ENCODE measurements at places on chromosomes 4 and X.

GRCh38 chrX:38804682-38805431 is 3.6 kb downstream of the MID1IP1 start:
- no peak for DNase-seq

DNA sequence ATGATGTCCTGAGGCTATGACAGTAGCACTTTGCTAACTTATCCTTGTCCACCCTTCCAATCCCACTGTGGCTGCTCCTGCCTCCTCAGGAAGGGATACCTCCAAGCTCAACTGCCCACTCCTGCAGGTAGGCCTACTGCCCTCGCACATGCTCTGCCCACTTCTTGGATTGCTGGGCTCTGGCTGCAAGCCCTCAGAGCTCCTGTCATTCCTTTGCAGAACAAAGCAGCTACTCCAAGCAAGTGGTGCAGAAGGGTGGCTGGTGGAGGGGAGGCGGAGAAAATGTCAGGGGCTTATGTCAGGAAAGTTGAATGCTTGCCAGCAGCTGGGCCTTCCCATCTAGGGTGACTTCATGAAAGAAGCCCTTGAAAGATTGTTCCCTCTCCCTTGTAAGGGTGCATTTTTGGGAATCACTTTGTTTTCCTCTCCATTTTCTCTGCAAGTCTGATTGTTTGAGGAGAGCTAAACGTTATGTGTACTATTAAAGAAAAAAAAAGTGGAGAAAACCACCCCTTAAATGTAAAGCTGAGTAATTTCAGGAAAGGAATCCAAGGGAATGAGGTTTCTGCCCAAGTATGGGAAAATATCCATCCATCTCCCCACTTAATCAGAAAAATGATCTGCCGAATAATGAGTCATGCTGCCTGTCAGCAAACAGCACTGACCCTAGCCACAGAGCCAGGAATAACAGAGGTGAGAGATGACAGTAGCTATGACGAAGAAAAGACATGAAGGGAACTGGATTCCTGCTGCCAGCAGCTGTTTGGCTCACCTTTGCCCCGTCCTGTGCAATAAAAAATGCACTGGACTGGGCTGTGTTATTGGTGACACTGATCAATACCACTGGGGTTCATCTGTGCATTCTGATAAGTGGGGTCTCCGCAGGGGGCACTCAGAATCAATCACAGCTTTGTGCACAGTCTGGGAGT is 102.0 kb downstream of the RTL5 start:
- no peak for DNase-seq

- no peak for DNase-seq
Observed at GRCh38 chrX:27675493-27675892, 85.3 kb downstream of the DCAF8L2 start.

DNA sequence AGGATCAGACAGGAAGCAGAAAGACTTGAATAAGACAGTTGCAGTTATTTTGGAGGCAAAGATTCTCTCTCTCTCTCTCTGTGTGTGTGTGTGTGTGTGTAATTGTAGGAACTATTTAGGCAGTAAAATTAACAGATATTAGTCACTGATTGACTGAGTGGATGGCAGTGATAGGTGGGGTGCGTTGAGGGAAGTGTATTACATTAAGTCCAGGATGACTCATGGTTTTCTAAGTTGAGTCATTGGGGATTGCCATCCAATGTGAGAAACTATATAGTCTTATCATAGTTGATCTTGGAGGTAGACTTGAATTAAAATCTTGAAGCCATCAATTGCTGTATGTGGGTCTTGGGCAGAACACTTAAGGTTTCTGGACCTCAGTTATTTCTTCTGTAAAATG is 75.4 kb downstream of the AR start:
- no peak for DNase-seq

GRCh38 chr4:128854433-128854832 is 44.9 kb downstream of the JADE1 start:
- no peak for DNase-seq

DNA sequence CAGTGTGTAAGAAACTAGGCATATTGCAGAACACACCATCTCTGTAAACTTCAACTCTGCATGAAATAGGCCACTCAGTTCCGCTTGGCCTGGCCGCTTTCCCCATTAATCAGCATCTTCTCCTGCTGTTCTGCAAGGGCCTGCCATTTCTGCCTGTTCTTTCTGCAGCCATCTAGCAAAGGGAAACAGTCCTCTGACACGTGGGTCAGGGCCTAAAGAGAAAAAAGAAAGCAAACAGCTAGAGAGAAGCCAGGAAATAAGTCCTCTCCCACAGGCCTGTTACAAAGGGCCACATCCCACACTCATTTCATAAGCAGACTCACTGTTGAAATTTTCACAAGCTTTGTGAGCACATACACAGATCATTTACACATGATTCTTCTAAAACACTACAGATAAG is 130.1 kb downstream of the PDE5A start:
- DNase-seq = no peak

- DNase-seq = no peak
Observed at GRCh38 chr4:3766785-3767569, 792 bp downstream of the ADRA2C start.

DNA sequence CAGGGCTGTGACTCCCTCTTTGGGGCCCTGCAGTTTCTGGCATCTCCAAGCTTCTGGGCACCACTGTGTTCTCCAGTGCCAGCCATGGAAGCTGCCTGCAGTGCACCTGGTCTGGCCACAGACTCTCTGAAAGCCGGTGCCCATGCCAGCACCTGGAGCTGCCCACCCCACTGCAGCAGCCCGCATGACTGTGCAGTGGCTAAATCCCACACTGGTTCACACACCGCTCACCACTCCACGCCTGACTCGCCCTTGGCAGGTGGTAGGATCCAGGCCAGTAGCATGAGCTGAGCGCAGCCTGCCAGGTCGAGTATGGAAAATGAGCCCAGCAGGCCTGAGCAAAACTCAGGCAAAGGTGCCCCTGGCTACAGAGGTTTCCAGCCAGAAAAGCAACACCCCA is 72.8 kb upstream of the INTU start:
- no peak for DNase-seq

DNA sequence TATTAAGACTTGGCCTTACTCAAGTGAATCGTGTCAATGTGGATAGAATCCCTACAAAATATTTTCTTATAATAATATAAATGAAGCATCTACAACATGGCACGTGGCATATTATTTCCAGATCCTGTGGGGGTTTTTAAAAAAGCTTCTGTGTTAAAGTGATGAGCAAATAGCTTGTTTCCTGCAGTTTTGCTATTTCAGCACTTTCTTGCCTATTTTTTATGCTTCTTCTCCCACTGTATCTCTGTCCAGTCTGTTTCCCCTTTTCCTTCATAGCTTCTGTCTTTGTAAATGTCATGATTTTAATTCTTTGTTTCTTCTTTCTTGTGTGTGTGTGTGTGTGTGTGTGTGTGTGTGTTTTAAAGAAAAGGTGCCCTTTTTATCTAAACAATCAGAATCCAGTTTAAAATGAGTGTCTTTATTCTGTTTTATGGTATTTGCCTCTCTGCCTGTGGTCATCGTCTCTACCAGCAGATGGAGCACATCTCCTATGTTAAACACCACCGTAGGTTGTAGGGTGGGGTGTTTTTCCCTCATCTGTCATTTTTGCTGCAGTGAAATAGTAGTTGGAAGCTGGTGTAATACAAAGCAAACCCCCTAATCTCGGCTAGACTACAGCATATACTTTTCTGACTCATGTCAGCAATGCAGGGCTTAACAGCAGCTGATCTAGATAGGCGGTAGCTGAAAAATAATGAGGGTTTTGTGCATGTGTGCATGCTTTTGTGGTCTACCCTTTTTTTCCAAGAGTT is 33.1 kb downstream of the FTHL17 start:
- DNase-seq = no peak

- DNase-seq = no peak
Observed at GRCh38 chr4:113645771-113646441, 115.6 kb downstream of the CAMK2D start.

DNA sequence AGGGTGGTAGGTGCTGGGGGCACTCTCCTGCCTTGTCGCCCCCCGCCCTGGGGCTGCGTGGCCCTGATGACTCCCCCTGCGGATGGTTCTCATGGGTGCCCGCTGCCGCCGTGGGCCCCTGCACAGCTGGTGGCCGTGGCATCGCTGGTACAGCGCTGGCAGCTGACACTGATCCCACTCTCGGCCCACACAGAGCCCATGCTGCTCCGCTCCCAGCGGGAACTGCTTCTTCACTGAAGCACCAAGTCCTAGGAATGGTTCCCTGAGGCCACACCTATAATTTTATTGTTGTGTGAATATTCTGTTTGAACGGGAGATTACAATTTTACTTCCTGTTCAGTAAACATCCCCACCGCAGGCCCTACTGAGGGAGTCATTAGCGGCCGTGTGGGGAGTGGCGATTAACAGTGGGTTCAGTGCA is 138.6 kb upstream of the NKX1-1 start:
- DNase-seq = peak; percentile 35

GRCh38 chrX:133654811-133655210 is 239.5 kb upstream of the GPC4 start:
- no peak for DNase-seq

- no peak for DNase-seq
Observed at GRCh38 chr4:186627226-186627865, 72.0 kb upstream of the MTNR1A start.

GRCh38 chr4:22343606-22344005 is 172.3 kb downstream of the ADGRA3 start:
- DNase-seq = no peak

DNA sequence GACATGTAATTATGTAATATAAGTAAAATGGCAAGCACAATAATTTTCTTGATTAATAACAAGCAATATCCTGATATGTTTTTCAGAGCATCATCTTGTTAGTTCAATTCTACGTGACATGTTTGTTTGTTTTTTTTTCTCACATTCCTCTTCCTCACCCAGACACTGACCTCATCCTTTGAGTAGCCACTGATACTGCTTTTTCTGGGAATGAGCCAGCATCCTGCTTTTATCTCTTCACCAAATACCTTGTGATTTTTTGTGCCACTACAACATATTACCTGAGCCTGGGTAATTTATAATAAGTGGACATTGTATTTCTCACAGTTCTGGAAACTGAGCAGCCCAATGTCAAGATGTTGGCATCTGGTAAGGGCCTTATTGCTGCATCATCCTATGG is 484.0 kb downstream of the NAF1 start:
- DNase-seq = no peak

- DNase-seq = no peak
Observed at GRCh38 chr4:137387924-137388323, 144.4 kb downstream of the PCDH18 start.

DNA sequence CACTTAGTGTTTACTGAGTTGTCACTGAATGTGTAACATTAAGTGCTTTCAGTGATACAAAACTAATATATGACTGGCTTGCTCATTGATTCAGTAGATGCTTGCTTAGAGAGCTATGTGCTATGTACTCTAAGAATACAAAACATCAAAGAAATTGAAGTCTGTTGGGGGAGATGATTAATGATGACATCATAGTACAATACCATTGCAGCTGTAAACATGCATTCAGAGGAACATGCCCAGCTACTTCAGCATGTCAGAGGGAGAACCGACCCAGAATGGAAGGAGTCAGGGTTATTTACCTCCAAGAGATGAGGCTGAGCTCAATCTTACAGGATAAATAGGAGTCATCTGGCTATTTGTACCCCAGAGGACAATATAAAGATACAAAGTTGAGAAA is 290.8 kb downstream of the TENM3 start:
- DNase-seq = no peak

DNA sequence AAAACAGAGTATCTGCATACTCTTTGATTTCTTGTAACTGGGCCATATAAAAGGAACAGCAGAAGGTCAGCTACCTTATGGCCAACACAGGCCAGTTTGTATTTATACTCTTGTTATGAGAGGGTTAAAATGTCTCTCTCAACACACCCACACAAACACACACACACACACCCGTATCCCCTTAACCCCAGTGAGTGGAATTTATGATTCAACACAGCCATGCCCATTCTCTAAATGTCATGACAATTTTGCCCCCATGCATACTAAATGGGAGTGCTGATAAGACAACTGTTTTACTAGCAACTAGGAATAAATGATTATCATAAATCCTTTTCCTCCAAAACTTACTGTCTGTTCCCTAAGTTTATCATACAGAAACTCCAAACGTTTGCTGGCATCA is 22.1 kb upstream of the SCD5 start:
- DNase-seq = no peak

DNA sequence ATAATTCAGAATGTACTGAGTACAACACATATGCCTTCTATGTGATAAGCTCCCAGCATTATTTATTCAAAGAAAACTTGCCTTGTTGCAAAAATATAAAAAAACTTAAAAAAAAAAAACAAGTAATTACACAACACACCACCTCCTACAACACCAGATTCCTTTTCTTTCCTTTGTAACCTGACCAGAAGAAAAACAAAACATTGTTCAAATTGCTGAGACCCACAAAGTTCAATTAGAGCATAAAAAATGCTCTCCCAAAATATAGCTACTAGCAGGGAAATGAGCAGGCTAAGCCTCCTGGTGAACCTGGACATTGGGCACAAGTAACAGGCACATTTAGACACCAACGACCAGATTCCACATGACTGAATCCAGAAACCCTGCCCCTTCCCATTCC is 38.3 kb downstream of the MECP2 start:
- DNase-seq = no peak

GRCh38 chr4:83558059-83558653 is 22.2 kb downstream of the GPAT3 start:
- DNase-seq = no peak

All from SK-N-MC (cell line).